ENCODE measurements at places on chromosomes 7 and 10. TPM values are rescaled to one million over a fixed set of nuclear protein-coding genes. Genes with fewer than 3 reads are reported as not detected.
A peak's percentile ranks its signal among the peaks of the same experiment; 100 is the strongest.

GRCh38 chr7:149257146-149257545 lies 4.8 kb upstream of the ZNF783 start:
- no peak for DNase-seq

DNA sequence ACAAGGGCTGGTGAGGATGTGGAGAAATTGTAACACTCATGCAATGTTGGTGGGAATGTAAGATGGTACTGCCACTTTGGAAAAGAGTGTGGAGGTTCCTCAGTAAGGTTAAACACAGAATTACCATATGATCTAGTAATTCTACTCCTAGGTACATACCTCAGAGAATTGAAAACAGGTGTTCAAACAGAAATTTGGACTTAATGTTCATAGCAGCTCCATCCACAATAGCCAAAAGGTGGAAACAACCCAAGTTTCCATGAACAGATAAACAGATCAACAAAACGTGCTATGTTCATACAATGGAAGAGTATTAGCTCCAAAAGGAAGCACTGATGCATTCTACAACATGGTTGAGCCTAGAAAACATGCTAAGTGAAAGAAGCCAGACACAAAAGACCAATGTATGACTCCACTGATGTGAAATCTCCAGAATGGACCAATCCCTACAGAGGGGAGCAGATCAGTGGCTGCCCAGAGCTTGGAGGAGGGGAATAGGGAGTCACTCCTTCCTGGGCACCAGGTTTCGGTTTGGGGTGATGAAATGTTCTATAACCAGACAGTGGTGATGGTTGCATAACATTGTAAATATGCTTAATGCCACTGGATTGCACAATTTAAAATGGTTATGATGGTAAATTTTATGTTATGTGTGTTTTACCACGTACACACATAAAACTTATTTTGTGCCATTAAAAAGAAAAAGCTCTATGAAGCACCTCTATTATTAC lies 5.7 kb upstream of the WDR86 start:
- no peak for DNase-seq

- DNase-seq, result peak; percentile 79
Measured at GRCh38 chr7:100896732-100897608, 1.3 kb upstream of the ACHE start.

- no peak for DNase-seq
Measured at GRCh38 chr7:151409667-151410404, at the start of gene WDR86. TSS of gene WDR86 (minus strand) at chr7:151410038. CDS start at chr7:151409589, 449 bp downstream.

GRCh38 chr7:118152149-118152548 lies 31.8 kb upstream of the LSM8 start:
- no peak for DNase-seq

GRCh38 chr7:94975336-94975735 lies 67.9 kb downstream of the PPP1R9A start:
- DNase-seq, result no peak

DNA sequence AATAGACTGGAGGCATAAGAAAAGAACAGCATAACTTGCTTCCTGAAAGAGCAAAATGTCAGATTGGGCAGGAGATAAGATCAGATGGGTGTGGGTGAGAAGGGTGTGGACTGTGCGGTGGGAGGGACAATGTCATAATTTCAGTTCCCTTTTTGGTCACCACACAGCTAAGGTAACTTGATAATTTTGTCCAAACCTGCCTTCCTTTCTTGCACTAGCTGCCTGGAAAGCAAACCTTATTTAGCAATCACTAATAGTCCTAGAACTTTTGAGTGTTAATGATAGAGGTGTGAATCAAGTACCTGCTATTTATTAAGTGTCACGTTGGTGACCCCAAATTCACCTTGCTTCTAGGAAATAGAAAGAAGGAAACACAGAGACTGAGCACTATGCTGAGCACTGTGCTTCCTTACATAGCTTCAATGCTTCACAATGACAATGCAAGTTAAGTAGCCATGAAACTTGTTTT lies 72.4 kb upstream of the SP4 start:
- DNase-seq, result no peak

GRCh38 chr10:33155720-33156638 lies 178.5 kb downstream of the NRP1 start:
- DNase-seq, result no peak

ANKRD30A gene
- total RNA-seq, result not detected

UNC5B gene
- total RNA-seq, result 1.8 TPM

DNA sequence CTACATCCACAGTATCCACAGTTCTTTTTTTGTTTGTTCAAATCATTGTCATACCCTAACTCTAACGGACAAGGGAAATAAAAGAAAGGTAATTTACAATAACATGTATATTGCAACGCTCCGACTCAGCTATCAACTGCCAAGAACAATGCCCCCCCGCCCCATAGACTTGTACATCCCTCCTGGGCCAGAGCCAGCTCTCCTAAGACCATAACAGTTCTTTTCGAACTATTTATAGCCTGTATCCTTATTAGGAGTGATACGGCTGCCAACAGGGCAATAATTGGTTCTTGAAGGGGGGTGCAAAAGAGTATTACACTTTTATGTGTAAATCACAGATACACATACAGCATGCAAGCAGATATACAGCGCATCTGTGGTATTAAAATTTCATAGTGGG lies 495.7 kb downstream of the GALNT17 start:
- no peak for DNase-seq

SPDYE1 gene
- not detected for total RNA-seq

DNA sequence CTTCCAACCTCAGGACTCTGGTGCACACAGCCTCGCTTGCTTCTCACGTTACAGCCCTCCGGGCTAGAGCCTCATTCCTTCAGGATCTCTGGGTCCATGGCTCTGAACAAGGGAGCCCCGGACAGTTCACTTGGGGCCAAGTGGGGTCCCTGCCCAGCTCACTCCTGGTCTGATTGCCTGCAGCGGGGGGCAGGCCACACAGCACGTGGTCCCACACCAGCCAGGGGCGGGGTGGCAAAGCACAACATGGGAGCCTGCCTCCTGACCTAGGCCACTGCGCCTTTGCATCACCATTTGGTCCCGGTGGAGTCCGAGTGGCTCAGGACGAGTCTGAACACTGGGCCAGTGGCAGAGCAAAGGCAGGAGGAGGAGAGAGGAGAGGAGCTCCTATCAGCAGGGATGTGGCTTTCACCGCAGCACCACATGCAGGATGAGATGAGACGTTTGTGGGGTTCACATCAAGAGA lies 13.4 kb upstream of the CRYGN start:
- no peak for DNase-seq

DNA sequence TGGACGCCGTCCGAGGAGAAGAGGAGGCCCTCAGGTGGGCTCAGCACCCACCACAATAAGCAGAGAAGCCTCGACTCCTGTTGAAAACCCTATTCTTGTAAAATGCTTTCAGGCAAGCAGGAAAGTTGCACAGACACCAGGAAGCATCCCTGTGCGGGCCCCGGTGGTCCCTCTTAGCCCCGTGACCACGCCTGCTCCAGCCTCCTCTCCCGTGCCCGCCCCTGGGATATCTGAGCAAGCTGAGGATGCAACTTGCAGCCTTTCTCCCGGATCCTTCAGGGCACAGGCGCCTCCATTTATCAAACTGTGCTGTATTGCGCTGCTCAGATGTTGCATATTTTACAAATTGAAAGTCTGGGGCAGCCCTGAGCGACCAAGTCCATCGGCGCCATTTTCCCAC lies 72.7 kb downstream of the CFAP46 start:
- no peak for DNase-seq

TCERG1L gene
- total RNA-seq, result not detected

All from liver (tissue), 10 donors.